ENCODE measurements at places on chromosomes 1 and 21.

GRCh38 chr1:31390071-31390470 is 17.2 kb upstream of the FABP3 start:
- DNase-seq, result no peak

DNA sequence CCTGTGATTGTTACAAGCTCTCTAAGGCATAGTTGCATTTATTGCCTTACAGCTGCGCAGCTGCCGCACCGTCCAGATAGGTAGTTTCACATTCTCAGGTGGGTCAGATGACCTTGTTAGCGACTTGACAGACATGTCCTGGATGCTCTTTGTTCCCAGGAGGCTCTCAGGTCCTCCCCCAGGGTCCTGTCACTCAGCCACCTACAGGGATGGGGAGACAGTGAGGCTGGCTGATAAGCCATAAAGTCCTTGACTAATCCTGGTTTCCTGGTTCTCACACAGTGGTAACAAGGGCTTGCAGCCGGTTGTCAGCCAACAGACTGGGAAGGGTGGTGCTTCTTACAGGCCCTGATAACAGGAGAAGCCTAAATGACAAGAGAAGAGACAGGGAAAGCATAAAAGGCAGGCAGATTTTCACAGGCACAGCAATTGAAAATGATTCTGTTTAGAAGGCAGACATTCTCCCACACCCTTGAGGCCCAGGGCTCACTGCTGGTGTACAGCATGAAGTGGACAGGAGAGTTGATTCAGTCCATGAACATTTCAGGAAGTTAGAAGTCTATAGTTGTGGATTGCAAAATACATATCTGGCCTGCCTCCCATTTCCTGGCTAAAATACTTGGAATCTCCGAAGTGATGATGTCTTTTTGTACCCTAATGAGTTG is 2.9 kb downstream of the ARF1 start:
- no peak for DNase-seq

GRCh38 chr1:243849421-243850201 is 432 bp downstream of the AKT3 start:
- DNase-seq, result no peak

DNA sequence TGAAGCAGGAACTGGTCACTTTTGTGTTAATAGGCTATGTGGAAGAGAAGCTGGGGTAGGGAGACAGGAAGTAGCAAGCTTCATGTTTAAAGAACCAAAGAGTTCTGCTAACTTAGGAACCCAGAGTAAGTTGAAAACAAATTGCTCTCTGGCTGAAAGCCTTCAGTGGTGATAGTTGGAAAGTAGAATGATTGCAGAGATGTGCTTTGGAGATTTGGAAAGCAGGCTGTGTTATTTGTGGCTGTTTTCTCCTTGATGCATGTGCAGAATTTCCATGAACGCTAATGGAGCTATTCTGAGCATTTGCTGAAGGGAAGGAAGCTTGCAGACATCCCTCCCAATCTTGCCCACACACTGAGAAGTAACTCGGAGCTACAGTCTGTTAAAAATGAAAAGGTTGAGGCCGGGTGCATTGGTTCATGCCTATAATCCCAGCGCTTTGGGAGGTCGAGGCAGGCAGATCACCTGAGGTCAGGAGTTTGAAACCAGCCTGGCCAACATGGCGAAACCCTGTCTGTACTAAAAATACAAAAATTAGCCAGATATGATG is 45.7 kb downstream of the TCEANC2 start:
- no peak for DNase-seq

GRCh38 chr1:21318714-21319159 is 28.5 kb upstream of the ECE1 start:
- DNase-seq, result no peak

DNA sequence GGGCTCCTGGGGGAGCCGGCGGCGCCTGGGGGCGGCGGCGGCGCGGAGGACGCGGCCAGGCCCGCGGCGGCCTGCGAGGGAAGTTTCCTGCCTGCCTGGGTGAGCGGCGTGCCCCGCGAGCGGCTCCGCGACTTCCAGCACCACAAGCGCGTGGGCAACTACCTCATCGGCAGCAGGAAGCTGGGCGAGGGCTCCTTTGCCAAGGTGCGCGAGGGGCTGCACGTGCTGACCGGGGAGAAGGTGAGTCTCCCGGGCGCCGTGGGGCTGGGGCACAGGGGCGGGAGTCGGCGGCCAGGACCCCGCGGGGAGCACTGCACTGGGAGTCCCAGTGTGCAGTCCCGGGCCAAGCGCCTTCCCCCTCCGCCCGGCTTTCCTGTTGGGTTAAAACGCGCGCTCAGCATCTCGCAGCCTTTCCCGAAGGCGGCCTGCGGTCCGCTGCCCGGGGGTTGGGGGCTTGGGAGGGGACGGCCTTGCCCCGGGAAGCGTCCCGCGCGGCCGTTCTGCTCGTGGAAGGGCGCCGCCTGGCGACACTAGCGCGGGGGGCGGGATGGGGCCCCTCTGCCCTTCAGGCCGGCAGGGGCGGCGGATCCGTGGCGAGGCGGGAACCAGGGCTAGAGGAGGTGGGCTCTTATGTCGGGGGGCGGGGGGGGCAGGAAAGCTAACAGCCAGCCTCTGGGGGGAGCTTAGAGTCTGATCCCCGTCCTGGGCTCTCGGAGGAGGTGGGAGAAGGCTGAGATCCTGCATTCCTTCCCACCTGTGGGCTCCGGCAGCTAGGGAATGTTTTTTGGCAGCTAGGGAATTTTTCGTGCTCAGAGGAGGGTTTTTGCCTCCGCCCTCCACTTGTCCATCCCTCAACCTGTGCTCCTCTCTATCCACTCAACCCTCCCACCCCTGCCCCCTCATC is 1.1 kb downstream of the HUNK start:
- peak; percentile 13 for DNase-seq

- no peak for DNase-seq
These were observed 6.8 kb downstream of the RNF220 start for GRCh38 chr1:44411861-44412260.

DNA sequence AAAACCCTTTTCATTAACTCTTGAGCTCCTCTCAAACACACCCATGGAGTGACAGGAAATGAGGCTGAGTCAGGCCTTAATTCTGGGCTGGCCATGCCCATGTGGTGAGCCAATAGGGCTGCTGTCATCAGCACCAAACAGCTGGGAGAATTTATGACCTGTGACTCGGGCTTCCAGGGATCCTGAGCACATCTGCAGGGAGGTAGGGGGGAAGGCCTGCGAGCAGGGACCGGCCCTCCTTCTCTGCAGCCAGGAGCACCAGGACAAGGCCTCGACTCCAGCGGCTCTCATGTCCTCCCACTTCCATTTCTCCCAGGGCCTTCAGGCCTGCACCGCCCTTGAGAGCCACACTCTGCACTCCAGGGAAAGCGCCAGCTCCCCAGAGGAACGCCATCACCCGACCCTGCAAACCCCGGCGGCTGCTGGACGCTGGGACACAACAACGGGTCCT is 14.6 kb downstream of the RIPK4 start:
- DNase-seq, result peak; percentile 55

GRCh38 chr1:206739411-206740076 is 31.0 kb upstream of the IL19 start:
- peak; percentile 87 for DNase-seq

GRCh38 chr1:221683681-221684080 is 58.2 kb downstream of the DUSP10 start:
- no peak for DNase-seq

GRCh38 chr1:53783056-53783455 is 44.1 kb upstream of the GLIS1 start:
- peak; percentile 25 for DNase-seq

GRCh38 chr1:197182716-197183115 is 36.2 kb upstream of the ASPM start:
- DNase-seq, result no peak

- peak; percentile 11 for DNase-seq
These were observed 543 bp upstream of the EPHB2 start for GRCh38 chr1:22709891-22710700.

DNA sequence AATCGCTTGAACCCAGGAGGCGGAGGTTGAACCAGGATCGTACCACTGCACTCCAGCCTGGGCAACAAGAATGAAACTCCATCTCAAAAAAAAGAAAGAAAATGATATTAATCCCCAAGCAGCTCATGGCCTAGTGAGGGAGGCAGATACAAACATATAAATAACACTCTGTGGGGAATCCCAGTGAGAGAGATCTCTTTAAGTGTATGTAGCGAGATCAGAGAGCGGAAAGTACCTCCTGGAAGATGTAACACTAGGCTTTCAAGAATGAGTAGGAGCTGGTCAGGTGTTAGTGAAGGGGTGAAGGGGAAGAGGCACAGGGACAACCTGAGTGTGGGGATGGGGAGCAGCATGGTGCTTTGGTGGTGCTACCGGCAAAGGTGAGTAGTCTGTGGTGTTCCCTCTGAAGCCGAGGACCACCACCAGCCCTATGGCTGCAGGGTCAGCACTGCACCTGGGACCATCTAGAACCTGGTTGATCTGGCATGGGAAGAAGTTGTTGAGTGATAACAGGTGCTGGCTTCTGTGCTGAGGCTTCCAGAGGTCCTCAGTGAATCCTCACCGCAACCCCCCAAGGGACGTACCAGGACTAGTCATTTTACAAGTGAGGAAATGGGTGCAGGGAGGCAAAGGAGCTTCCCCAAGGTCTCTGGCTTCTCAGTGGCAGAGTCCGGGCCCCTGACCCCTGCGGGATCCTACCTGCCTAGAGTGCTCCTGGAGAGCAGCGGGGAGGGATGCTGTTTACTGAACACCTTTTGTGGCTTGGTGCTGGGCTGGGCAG is 367.6 kb upstream of the VAMP3 start:
- DNase-seq, result no peak

DNA sequence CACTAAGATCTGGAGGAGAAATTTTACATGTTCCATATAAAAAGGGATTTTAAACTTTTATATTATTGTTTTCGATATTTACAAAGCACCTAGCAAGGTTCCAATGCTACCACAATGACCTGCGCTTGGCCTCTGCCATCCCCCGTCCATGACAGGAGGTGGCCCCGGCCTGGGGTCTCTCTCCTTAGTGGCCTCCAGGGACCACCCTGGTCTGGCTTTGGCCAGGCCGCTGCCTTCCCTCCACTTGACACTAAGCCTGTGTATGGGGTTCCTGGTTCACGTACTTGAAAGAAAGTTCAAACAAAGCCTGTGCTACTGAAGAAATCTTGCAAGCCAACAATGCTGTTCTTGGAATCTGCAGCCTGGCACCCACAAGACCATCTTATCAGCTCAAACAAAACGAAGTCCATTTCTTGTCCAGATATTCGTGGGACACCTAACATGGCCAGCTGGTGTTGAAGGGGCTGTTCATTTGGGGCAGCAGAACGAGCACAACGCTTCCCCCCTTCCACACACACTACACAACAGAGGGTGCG is 12.8 kb downstream of the PRDM15 start:
- no peak for DNase-seq

DNA sequence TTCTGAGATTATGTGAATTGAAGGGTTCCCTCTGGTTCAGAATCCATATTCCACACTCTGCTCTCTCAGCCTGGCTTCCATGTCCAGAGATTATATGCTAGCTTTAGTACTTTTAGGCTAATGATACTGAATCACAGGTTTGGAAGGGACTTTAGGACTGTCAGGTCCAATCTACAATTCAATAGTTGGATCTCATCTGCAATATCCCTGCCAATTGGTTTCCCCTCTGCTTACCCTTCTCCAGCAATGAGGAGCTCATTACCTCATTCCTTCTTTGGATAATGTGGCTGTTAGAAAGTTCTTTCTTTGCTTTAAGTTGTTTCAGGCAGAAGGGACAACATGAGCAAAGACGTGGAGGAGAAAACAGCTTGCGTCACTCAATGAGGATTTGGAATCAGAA is 245.3 kb downstream of the PLPP3 start:
- no peak for DNase-seq

- no peak for DNase-seq
These were observed 175.0 kb downstream of the DAB1 start for GRCh38 chr1:57248830-57249229.

DNA sequence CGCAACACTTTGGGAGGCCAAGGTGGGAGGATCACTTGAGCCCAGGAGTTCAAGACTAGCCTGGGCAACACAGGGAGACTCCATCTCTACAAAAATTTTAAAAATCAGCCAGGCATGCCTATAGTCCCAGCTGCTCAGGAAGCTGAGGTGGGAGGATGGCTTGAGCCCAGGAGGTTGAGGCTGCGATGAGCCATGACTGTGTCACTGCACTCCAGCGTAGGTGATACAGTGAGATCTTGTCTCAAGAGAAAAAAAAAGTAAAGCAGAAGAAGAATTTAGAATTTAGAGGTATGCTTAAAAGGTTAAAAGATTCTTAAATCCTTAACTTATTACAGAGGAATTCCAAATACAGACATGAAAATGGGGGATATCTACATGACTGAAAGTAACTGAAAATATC is 79.5 kb downstream of the SMYD3 start:
- no peak for DNase-seq

DNA sequence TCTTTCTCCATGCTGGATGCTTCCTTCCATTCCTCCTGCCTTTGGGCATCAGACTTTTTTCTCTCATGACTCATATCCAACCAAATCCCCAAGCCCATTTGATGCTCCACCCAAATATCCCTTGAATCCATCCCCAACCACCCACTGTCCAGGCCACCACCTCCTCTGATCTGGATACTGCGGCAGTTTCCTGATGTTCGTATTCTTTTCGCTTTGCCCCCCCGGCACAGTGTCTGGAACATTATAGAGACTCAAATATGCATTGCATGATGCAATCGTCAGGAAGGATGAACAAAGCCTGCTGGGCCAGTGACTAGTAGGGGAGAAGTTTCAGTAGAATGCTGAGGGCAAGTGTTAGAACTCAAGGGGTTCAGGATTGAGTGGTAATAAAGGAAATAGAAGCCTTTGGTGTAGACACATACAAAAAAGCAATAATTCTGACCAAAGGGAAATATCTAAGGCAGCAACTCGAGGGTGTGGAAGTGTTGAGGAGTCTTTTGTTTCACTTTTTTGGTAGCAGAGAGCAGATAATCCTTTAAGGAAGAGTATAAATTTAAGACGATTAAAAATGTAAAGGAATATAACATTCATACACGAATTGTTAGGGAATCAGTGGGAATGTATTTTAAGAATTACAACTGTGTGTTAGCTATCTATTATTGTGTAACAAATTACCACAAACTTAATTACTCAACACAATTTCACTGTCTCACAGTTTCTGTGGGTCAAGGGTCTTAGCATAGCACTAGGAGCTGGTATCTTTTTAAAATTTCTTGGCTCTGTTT is 7.5 kb downstream of the S100A11 start:
- peak; percentile 85 for DNase-seq

DNA sequence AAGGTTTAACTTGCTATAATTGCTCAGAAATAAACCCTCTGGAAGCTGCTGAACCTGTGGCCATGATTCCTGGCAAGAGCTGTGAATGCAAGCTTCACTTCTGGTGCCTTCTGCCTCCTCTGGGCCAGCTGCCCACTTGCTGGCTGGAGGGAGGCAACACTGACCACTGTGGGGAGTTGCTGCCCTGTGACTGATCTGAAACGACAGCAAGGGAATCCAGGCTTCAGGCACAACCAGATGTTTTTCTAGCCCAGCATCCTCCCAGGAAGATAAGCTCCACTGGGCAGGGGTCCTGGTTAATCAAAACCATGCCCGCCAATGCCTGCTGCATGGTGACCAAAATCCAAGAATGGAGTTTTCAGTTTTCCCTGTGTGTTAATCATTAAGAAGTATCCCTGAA is 180.0 kb upstream of the HMGB4 start:
- DNase-seq, result no peak

GRCh38 chr1:211827051-211827450 is 3.5 kb downstream of the LPGAT1 start:
- DNase-seq, result no peak
